Activated CD4-positive, alpha-beta T cell treated with anti-CD3 and anti-CD28 coated beads for 48 hours (primary cell): ENCODE measurements at places on chromosomes 1 and 21.

DNA sequence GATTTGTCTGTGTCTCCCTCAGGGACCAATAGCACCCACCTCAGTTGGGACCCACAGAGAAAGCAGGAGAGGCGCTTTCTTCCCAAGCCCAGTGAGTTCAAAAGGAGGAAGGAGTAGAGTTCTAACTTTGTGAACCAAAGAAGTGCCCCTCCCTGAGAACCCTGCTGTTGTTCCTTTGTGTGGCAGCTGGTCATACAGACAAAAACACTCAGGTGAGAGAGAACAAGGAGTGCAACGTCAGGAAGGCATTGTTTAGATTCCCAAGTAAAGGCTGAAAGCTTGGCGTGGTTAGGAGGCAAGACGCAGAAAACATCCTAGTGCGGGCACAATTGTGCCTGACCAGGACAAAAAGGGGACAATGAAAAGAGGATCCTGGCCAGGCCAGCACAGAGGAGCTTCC is 654.6 kb downstream of the KIF26B start:
- DNase-seq, result no peak

GRCh38 chr1:14912839-14913481 is 240.6 kb upstream of the TMEM51 start:
- DNase-seq, result no peak

GRCh38 chr21:26457817-26458216 is 115.3 kb downstream of the CYYR1 start:
- DNase-seq, result no peak

DNA sequence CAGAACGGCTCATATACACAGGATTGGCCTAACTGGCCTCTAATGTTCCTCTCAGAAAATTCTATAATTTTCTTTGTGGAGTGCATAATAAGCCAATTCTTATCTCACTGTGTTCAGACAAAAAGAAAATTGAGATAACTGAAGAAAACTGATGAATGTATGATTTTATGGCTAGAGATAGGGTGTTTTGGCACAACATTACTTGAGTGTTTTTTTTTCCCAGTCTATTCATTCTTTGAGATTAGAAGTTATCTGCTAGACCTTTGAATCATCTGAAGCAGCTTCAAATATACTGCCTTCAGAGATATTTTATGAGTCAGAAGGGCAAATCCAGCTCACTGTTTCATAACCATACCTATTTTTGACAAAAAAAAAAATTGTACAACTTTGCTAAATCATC is 85.6 kb downstream of the VAV3 start:
- DNase-seq, result no peak

GRCh38 chr1:93820554-93821422 is 58.2 kb downstream of the DNTTIP2 start:
- DNase-seq, result no peak

DNA sequence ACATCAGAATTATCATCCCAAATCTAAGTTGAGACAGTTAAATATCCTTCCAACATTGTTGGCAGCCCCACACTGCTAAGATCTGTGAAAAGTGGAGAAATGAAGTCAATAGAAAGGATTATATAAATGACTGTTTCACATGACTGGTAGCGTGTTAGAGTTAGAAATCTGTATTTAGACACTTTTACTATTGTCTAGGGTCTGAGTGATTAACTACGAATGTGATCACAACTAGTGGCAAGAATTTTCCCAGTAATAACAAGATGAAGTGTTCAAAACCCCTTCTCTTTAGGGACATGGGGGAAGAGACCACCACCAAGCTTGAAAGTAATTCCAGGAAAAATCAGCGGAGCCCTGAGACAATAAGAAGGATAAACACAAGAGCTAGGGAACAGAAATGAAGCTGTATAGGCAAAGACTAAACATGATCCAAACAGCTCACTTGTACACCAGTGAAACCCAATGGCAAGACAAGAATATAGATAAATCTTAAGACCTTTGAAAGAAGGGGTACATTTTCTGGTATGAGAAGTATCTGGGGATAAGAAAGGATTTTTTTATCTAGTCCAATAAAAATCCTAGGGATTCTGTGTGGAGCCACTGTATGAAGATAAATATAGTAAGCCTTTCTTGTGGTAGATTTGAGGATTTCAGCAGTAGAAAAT is 646.6 kb upstream of the USP24 start:
- DNase-seq, result no peak

DNA sequence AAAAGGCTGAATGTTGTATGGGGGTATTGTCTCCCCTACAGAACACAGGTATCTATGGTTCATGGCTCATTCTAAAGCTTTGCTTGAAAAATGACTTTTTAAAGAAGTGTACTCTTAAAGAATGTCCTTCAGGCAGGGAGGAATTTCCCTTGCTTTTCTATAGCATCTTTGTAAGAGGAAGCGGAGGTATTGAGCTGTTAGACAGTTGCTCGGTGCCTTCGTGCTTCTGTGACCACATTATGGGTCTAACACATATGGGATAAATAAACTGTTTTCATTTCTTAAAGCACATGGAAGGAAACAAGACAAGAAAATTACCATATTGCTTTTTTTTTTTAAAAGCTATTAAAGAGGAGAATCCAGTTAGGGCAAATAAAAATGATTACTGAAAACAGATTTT is 182.9 kb downstream of the NTNG1 start:
- DNase-seq, result no peak

DNA sequence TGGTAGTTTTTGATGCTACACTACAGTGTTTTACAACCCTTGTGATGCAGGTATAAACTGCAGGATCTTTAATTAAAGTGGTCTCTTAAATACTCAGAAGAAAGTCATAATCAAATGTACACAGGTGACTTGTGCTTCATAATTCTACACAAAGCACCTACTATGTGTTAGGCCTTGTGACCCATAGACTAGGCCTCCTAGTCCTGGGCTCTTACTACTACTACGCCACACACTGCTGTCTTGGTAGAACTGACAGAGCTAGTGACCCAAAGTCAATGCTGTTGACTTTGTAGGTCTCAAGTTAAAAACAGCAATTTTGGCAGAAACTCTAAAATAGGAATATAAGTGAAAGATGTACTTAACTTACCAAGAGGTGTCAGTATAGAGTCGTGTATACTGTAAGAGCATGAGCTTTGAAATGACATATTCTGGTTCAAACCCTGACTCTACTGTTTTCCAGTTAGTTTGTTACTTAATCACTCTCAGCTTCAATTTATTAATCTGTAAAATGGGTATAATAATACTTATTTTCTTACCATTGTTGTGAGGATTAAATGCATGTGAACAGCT is 48.6 kb upstream of the LMO4 start:
- no peak for DNase-seq

DNA sequence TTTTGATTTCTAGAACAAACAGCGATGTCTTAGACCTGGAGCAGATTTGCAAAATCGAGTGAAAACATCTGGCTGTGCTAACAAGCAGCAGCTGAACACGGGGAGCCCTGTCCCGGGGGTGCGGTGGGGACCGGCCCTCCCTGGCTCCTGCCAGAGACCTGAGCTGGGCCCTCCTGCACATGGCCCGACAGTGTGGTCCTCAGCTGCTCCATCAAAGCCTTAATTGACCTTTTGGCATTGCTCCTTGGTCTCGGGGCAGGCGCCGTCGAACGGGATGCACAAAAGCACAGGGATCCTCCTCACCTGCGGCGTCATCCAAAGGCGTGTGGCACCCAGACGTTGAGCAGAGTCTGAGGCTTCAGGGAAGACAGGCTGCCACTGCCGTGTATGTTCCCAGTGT is 73.2 kb downstream of the PRDM16 start:
- no peak for DNase-seq

- peak; percentile 13 for DNase-seq
Observed at GRCh38 chr1:209455145-209455544, 128.4 kb upstream of the CAMK1G start.

GRCh38 chr1:163912170-163912884 is 590.6 kb downstream of the NUF2 start:
- no peak for DNase-seq

DNA sequence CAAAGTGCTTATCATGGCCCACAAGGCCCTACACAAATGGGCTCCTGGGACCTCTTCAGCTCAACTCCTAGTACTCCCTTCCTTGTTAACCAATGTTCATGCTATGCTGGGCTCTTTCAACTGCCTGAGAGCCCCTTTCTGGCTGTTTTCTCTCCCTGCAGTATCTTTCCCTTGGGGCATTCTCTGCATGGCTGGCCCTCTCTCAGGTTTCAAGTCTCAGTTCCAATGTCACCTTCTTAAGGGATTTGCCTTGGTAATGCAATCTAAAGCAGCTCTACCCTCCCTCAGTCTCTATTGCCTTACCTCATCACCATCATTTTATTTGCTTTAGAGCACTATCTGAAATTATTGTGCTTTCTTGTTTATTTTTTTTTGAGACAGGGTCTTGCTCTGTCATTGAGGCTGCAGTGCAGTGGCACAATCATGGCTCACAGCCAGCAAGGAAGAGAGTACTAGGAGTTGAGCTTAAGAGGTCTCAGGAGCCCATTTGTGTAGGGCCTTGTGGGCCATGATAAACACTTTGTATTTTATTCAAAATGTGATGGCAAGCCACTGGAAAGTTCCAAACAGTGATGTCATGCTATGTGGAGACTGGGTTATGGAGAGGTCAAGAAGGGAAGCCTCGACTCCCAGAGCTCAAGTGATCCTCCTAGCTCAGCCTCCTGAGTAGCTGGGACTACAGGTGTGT is 63.4 kb upstream of the SRSF10 start:
- DNase-seq, result no peak

DNA sequence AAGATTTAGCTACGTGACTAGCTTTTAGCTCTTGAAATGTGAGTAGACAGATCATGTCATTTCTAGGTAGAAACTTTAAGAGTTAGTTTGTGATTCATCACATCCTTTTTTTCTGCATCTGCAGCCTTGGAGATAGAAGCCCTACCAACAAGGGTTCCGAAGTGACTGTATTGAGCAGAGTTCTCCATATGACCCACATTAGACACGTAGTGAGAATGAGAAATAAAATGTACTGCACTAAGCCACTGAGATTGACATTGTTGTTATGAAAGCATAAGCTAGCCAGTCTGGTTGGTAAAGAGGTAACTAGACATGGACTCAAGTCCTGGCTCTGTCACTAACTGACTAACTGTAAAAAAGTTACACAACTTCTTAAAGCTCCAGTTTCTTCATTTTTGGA is 296.1 kb downstream of the PDE4B start:
- DNase-seq, result no peak

DNA sequence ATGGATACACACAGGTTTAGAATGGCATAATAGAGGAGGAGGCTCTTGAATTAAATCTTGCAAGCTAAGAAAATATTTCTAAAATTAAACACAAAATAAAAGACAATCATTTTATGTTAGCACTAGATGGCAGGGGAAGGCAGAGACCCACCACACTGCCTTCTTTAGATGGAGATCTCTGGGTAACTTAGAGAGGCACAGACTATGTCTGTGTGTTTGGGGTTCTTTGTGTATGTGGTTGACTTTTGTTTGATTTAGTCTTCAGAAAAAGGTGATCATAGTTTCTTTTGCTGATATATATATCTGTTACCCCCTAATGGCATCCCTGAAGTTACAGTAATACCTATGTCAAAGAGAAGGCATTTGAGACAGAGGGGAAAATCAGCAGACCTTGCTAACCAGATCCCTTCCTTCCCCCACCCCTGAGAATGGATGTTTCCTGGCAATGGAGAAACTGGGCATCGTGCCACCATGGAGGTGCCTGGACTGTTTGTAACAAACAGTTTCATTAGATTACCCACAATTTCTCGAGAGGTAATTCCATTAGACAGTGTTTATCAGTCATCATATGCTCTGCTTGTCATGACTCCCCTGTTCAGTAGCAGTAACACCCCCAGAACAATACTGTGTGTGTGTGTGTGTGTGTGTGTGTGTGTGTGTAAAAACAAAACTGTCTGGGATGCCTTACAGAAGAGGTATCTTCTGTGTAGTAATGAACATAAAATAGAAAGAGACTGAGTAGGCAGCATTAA is 228.3 kb upstream of the DEPDC1 start:
- DNase-seq, result no peak

DNA sequence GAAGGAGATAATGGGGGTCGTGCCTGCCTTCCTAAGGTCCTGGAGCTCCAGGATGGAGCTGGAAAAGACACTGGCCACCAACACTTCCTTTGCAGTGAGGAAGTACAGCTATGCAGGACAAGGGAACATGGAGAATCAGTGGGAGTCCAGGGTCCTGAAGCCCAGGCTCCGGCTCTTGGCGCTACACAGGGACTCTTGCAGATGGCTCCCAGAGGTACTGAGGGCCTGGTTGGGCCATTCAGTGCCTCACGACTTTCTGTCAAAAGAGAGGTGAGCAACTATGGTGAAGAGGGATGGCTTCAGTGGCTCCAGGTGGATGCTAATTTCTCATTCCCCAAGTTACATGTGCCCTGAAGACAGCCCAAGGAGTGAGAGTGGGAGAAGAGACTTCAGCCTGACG is 1.8 kb upstream of the ETNK2 start:
- no peak for DNase-seq

GRCh38 chr1:34685225-34685624 is 69.6 kb upstream of the GJB5 start:
- no peak for DNase-seq

GRCh38 chr1:145994391-145995120 is 1.8 kb downstream of the TXNIP start:
- DNase-seq, result peak; percentile 66
